ENCODE measurements at places on chromosomes 1 and 21.

DNA sequence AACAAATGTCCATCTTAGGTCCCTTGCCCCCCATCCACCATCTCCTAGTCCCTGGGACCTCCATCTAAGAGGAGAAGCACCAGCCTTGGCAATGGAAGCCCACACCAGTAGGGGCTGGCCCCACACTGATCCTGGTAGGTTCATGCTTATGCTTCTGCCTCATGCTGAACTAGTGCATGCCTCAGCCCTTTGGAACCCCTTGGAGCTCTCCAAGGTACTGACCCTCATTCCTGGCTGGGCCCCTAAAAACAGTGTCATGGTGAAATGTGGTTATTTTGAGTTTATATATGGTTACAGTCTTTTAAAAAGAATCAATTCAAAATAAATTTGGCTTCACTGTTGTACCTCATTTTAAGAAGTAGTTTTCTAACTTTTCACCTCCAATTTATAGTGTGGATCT is 108.3 kb downstream of the HIVEP3 start:
- DNase-seq: no peak

GRCh38 chr1:94272388-94272787 is 35.0 kb upstream of the ARHGAP29 start:
- DNase-seq: no peak

- no peak for DNase-seq
Measured at GRCh38 chr1:48744032-48744431, 32.7 kb downstream of the BEND5 start.

DNA sequence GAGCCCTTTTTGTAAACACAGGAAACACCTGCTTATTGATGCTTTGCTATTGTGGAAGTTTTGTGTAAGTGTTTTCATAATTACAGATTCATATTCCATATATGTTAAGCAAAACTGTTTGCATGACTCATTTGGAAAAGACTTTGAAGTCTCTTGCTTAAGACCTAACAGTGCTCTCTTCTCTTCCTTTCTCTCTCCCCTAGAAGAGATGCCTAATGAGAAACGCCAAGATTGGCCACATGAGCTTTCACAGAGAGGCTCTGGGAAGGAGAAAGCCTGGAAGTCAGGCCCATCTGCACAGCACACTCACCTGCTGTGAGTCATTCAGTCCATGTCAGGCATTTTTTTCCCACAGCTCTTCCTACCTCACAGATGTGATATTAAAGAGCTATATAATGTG is 101.6 kb upstream of the PALMD start:
- no peak for DNase-seq

DNA sequence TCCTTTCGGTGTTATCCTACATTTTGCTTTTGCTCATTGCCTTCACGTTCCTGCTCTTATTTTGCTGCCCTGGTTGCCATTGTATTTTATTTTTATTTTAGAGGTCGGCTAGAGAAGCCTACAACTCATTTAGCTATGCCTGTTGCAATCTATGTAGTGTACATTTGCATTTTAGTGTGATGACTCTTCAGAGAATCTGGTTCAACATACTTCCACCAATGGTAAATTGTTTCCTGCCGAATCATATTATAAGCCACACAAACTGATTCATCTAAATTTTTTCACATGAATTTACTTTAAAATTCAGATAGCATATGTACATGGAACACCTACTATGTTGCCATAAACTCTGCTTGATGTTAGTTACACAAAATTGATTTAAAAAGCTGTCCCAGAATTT is 1596.9 kb downstream of the PLA2G4A start:
- DNase-seq: no peak

DNA sequence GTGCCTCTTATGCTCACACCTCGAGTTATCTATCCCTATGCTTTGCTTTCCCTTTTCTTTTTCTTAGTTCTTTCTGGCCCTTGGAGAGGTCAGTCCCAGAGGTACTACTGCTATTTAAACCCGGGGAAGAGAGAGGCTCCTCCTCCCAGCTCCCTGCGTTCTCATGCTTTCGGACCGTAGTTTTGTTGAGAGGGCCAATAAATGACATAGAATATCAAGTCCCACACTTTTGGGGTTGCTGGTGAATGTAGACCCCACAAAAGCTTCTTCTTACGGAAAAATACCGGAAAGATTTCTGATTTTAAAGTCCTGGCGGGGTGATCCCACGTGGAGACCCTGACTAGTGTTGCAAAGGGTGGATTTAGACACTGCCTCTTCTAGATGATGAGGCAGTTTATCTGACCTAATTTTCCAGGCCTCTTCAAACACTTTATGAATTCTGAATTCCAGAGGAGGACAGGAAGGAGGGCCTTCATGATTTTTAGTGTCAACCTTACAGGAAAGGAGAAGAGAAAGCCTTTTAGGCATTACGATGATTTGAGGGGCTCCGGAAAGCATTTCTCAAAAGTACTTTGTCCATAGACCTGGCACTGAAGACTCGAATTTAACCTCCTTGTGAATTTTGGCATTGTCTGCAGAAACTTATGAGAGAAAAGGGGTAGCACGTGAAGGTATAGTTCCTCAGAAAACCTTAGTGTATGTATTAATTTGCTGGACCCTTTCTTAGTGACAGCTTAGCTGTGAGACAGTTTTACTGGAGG is 694 bp downstream of the TMEM167B start:
- DNase-seq: no peak

GRCh38 chr1:116835161-116835560 is 74.6 kb upstream of the PTGFRN start:
- no peak for DNase-seq

DNA sequence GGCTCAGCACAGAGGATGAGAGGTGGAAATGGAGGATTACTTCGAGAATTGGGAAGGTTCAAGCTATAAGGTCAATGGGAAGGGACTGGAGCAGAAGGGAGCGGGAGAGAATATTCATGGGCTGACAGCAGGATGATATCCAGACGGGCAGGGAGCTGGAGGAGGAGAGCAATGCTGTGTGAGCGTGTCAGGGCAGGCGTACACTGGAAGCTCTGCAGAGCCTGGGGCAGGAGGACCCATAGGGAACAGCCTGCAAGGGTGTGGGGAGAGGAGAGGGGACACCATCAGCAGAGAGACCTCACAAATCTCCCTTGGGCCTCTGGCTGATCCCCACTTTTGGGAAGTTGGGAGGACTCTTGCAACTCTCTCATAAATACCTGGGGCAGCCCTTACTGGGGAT is 13.7 kb downstream of the CSF1 start:
- no peak for DNase-seq

- DNase-seq: no peak
Measured at GRCh38 chr1:59978026-59978425, 51.5 kb upstream of the CYP2J2 start.

DNA sequence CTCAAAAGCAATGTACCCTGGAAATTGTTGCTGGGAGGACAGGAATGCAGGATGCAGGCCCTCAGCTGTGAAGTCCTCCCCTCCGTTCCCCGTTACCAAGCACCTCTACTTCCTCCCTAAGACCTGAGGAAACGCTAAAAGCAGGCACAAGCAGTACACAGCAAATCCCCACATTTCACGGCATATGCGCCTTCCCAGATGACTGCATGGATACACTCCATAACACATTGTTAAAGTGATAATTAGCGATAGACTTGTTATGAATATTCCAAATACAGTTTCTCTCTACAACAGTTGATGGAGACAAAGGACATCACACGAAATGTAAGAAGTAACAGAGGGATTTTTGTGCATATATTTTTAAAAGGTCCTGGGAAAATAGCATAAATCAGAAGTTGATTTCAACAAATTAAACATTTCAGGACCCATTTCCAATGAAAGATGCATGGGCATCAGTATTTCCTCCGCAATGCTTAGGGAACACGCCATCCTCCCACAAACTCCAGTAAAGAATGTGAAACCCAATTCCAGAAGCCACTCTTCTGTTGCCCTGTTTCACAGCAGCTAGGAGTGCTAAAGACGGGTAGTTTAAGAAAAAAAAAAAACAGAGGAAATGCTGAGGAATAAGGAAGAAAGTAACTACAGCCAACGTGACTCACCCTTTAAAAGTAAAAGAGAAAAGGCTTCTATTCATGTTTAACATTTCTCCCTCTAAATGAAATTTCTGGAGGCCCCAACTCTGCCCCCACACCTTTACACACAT is 75.5 kb downstream of the HIVEP3 start:
- no peak for DNase-seq

- no peak for DNase-seq
Measured at GRCh38 chr1:87007323-87007722, 92.9 kb downstream of the HS2ST1 start.

DNA sequence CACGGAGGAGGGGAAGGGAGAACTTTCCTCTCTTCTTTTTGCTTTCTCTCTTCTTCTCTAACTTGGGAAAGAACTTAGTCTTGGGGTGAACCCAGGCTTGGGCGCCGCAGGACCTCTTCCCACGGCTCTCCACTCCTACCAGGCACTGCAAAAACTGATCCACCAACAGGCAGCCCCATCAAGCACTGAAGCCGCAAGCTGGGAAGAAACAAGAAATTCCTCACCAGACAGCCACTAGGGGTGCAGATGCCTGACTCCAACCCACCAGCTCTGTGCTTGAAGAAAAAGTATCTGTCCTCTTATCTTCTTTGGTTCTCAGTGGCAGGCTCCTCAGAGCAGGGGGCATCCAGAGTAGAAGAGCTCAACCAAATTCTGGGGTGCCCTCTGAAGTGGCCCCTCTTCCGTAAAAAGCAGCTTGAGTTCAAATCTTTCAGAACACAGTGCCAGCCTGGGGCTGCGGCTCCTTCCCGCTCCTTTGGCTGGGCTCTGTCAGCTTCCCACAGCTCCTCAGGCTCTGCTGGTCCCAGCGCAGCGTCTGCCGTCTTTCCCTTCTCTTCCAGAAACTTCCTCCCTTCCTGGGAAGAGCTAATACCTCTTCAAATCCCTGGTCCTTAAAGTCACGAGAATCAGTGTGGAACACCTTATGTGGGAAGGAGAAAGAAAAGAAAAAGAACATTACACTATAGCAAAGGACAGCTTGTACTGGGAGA is 2.4 kb downstream of the SLC41A1 start:
- DNase-seq: no peak

- DNase-seq: no peak
Measured at GRCh38 chr1:85258536-85259117, 835 bp downstream of the C1orf52 start.

DNA sequence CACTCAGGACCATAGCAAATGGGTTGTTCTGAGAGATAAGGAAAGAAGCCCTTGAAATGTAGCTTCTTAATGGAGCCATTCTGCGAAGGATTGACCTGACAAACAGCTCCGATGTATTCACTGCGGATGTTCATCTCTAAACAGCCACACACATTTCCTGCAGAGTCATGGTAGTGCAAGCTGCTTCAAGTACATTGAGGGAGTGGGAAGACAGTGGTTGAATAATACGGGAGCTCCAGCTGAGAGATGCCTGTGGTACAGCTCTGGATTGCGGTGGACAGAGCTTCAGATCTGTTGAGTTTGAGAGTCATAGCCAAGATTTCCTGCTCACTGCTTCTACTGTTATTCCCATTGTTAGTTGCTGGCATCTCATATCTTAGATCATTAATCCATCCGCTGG is 86.6 kb downstream of the ZBTB18 start:
- no peak for DNase-seq

GRCh38 chr1:228358039-228358763 is 48.4 kb downstream of the TRIM11 start:
- no peak for DNase-seq

GRCh38 chr1:114023377-114023776 is 44.1 kb downstream of the OLFML3 start:
- DNase-seq: no peak

- no peak for DNase-seq
Measured at GRCh38 chr1:158179301-158180041, 1.2 kb upstream of the CD1D start.

- DNase-seq: no peak
Measured at GRCh38 chr1:214670098-214670497, 67.1 kb downstream of the CENPF start.

DNA sequence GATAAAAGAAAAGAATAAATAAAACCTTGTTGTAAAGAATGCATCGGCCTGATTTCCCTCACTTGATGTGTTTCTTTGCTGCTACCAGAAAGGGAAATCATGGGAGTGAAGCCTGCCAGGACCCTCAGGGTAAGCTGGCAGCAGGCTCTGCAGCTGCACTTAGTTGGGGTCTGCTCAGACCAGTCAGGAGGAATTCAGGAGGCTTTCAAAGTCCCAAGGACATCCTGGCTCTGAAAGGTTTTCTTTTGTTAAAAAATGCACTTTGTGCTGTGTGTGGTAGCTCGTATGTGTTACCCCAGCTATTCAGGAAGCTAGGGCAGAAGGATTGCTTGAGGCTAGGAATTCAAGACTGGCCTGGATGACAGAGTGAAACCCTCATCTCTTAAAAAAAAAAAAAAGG is 254.8 kb downstream of the ZNF648 start:
- no peak for DNase-seq

Data from activated CD4-positive, alpha-beta T cell treated with anti-CD3 and anti-CD28 coated beads, Interleukin-2, amount 50 U/mL, for 24 hours (primary cell).